ENCODE measurements at places on chromosomes 5 and 9. TPM values are rescaled to one million over a fixed set of nuclear protein-coding genes. Genes with fewer than 3 reads are reported as not detected.

The CCL27 gene
- not detected for total RNA-seq

The C5orf52 gene
- total RNA-seq: not detected

The PCDHB2 gene
- 0.41 TPM for total RNA-seq

The PCDHA6 gene
- total RNA-seq: 0.69 TPM

The INSYN2B gene
- total RNA-seq: 16.3 TPM

The FAM169A gene
- 33.0 TPM for total RNA-seq

The GPR150 gene
- total RNA-seq: not detected

The ADAMTS13 gene
- 0.43 TPM for total RNA-seq

GRCh38 chr5:177256296-177256695 is 47.2 kb downstream of the RAB24 start:
- DNase-seq: peak; percentile 60

DNA sequence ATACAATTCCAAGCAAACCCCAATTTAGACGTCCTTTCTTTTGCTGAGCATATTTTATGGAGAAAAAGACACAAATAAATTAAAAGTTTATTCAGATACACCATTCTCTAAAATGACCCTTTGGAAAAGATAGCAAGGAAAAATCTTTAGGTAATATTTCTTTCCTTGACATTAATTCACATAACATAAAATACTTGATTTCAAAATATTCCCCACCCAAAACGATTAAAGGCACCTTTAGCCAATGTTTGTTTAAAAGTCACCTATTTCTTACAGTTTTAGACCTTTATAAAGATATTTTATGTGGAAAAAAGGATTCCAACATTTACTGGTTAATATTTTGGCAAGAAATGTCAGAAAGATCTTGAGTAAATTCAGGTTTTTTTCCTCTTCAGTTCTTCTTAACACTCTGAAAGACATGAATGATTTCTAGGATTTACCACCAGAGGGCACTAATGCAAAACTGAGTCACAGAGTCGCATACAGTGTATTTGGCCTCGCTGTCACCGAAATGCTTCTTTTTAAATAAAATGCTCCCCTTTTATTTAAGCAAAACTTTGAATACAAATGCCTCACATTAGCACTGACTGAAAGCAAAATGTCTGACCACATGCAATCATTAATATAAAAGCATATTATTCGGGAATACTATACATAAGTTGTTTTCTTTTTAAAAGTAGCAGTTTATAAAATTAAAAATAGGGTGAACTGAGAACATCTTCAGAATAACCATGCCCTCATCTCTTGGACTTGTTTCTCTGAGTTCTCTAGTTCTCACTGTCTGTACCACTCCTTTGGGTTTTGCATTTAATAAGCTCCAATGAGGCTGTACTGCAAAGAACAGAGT is 122.5 kb downstream of the SLC1A3 start:
- DNase-seq: peak; percentile 50

DNA sequence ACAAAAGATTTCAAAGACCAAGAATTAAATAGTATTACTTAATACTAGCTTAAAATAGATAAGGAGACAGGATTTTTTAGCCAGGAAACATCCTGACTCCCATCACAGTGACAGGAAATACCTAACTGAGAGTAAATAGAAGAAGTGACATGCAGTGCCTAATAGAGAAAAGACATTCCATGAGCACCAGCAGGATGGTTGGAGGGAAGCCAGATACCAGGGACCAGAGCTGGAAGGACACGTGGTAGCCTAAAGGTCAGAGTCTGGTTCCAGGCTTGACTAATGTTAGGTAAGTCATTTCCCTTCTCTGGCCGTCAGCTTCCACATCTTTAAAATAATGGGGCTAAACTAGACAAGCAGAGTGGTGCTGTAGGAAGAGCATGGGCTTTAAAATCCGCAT is 41.6 kb downstream of the CDK5RAP2 start:
- peak; percentile 34 for DNase-seq

DNA sequence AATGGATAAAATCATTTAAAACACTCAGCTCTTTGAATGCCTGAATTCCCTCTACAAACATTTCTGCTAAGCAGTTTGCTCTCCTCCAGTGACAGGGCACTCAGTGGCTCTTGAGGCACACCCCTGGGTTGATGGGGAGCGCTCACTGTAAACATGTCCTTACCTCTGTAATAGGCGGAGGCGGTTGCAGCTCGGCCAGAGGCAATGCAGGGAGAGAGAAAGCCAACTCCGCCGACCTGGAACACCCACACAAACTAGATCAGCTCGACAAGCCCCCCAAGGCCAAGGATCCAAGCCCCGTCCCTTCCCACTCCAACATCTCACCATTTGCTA is 329 bp downstream of the CDC23 start:
- peak; percentile 21 for DNase-seq

GRCh38 chr9:69134412-69134811 is 39.7 kb upstream of the TJP2 start:
- no peak for DNase-seq

DNA sequence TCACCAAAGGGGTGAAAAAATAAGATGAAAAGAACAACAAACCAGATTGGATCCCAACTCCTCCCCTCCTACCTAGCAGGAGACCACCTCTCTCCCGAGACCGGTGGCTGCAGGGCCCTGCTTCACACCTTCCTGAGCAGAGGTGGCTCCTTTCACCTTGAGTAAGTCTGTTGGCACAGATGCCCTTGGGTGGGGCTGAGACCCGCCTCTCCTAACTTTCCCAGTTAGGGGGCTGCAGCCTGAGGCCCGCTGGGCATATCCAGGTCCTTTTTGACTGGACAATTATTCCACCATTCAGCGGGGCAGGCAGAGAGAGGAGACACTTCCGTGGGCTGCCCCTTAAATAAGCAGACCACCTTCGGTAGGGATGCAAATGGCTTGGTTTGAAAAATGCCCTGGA is 1.3 kb downstream of the SLC25A48 start:
- DNase-seq: no peak

GRCh38 chr9:125172031-125172755 is 17.4 kb downstream of the PPP6C start:
- DNase-seq: peak; percentile 42

- DNase-seq: no peak
Observed at GRCh38 chr9:20940447-20941173, 90.8 kb downstream of the HACD4 start.

- DNase-seq: no peak
Observed at GRCh38 chr5:73445665-73446630, 2.6 kb downstream of the FOXD1 start.

DNA sequence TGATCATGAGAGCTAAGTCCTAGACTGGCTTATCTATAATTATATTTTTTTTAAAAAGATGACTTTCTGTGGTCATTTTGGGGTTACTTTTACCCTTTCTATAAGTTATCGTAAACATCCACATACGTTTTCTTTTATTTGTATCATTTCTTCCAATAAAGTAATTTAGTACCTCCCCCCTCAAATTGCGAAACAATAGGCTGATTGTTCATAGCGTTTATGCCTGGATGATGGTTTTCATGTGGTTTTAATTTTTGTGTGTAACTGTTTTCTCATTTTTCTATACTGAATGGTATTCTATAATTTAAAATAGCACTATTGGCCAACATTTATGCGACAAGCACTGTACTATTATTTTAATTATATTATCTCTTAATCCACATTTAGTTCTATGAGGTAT is 44.5 kb downstream of the SMC5 start:
- DNase-seq: no peak

DNA sequence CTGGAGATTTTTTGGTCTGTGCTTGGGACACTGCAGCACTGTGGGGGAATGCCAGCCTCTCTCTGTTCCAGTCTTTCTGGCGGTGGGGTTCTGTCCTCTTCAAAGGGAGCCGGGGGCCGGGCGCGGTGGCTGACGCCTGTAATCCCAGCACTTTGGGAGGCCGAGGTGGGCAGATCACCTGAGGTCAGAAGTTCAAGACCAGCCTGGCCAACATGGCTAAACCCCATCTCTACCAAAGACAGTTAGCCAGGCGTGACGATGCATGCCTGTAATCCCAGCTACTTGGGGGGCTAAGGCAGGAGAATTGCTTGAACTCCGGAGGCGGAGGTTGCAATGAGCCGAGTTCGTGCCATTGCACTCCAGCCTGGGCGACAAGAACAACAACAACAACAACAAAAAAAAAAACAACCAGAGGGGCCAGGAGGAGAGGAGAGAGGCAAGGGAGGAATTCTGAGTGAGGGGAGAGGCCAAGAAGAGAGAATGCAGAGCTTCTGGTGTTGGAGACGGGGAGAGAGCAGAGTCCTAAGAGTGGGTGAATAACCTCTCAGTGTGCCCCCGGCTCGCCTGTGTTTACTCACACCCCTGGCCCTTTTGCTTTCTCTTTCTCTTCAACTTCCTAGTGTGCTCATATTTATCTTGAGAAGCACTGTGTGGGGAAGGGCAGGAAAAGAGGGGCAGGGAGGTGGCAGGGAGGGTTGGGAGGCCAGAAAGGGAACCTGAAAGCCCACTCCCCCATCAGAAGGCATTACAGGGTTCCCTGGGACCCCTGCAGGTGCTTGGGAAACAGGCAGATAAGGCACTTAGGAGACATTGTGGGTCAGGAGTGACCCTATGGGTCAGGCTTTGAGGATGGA is 3.2 kb upstream of the SET start:
- DNase-seq: no peak

DNA sequence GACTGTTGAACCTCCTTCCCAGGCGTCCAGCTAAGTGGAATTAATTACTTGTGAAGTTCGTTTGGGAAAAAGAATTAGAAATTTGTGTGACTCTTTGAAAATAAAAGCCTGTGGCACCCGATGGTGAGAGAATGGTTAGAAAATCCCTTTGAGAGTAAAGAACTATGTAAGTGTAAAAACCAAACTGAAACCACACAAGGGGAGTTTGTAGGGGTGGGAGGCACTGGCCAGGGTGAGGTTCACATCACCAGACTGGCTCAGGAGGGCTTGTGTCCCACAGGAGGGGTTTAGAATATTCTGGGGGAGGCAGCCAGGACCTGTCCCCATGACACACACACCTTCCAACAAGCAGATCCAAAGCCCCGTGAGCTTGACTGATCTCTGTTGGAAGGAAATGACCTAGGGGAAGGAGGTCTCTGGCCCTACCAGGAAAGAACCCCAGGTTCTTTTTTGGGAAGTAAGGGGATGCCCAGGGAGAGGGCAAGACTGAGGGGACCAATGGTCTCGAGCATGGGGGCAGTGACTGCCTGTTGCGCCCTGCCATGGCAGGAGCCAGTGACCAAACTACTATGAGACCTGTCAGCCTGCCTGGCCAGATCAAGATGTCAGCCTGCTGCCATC is 4.3 kb downstream of the SPATA24 start:
- no peak for DNase-seq

GRCh38 chr5:6087576-6087975 is 290.8 kb downstream of the MED10 start:
- no peak for DNase-seq

DNA sequence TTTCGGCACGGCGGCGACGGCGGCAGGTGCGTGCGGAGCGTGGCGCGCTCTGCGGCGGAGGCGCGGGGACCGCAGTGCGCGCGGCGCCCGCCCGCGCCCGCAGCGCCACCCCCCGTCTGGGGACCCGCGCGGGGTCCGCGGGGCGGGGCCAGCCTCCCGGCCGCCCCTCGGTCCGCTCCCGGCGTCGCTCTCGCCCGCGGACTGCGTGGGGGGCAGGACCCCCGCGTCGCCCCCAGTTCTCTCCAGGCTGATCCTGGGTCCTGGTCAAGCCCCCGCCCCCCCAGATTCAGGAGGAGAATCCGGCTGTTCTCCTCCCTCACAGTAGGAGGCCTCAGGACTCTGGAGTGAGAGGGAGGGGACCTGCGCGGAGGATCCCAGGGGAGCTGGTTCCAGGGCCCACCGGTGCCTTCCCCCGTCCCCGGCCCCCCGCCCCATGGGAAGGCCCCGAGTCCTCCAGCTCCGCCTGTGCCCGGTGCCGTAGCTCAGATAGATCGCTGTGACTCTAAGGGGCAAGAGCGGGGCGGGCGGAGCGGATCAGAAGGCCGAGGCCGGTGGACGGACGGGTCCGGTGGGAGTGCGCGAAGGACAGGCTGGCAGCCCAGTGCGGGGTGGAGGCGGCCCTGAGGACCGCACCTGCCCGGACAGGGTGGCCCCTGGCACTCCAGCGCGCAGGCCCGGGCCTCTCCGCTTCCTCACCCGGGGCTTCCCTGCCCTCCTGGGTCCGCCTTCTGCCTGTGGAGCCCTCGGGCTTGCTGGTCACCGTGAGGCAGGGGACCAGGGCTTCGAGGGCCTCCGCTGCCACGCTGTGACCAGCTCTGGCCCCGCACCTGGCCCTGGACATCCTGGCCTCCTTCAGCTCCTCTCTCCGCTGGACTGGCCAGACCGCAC is at the start of gene RNF208:
TSS of gene RNF208 (minus strand) at position 51 of the 888 bp plus-strand sequence. CDS start 1,028 bp downstream, outside the sequence.
- DNase-seq: no peak

DNA sequence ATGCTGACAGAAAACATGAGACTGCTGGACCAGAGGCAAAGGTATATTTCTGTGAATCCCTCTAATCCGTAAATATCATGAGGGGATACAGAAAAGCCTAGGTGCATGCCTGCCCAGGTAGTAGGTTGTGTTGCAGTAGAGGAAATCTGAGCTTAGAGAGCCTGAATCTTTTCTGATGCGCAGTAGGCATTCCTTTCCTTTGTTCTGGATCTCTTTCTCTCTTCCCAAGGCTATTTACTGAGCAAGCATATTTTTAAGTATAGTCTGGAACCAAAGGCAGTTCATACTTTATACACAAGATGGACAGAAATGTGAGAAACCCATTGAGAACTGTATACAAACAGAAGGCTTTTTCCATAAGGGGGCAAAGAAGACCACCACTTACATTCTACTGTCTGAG is 359.3 kb downstream of the TMEM161B start:
- no peak for DNase-seq

DNA sequence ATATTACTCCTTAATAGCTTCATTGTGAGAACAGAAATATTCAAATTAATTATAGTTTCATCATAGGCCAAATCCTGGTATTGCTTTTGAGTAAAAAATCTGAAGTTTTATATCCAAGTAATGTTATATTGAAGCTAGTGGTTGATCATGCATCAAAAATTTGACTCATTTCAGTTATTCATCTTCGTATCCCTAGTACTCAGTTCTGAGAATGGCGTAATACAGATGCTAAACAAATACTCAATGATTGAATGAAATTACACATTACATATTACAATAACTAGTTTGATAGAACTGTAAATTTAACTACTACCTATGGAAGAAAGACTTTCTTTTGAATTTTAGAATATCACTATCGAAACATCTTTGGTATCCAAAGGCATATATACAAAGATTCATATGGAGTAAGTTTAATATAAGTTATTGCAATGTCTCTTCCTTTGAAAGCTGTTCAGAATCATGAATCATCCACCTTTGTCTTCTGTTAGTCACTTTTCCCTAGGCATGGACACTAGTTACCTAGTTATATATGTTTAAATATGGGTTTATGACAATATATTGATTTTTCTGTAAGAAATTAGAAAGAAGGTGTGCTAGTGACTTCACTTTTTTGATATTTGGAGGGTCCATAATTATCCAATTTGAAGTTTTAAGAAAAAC is 5.0 kb upstream of the ZNF462 start:
- no peak for DNase-seq
